Retinal pigment epithelial cell (primary cell): ENCODE measurements at places on chromosomes 4 and X.

DNA sequence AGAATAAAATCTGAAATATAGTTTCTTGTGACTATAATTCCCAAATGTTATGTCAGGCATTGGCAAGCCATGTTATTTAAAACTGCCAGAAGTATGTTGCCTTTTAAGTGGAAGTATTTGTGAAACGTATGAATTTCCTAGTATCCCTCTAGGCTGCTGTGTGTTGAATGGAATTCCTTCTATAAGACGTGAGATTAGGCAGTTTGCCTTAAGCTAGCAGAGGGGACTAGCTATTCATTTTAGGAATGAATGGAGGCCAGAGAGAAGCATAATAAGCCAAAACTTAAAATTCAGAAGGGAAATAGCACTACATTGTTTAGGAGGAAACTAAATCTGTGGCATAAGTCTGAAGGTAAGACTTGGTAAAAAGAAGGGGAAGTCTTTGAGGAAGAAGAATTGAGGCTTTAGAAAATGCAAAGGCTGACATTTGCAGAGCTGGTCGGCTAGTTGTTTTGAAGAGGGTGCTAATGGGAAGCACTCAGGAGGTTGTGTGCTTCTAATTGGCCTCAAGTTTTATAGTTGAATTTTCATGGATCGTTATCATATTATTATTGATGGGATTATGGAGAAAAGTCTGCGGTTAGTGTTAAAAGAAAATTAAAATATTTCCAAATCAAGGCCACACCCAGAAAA is 57.1 kb downstream of the TMEM131L start:
- no peak for DNase-seq

- no peak for DNase-seq
Measured at GRCh38 chrX:136714626-136715599, 65.8 kb downstream of the ARHGEF6 start.

DNA sequence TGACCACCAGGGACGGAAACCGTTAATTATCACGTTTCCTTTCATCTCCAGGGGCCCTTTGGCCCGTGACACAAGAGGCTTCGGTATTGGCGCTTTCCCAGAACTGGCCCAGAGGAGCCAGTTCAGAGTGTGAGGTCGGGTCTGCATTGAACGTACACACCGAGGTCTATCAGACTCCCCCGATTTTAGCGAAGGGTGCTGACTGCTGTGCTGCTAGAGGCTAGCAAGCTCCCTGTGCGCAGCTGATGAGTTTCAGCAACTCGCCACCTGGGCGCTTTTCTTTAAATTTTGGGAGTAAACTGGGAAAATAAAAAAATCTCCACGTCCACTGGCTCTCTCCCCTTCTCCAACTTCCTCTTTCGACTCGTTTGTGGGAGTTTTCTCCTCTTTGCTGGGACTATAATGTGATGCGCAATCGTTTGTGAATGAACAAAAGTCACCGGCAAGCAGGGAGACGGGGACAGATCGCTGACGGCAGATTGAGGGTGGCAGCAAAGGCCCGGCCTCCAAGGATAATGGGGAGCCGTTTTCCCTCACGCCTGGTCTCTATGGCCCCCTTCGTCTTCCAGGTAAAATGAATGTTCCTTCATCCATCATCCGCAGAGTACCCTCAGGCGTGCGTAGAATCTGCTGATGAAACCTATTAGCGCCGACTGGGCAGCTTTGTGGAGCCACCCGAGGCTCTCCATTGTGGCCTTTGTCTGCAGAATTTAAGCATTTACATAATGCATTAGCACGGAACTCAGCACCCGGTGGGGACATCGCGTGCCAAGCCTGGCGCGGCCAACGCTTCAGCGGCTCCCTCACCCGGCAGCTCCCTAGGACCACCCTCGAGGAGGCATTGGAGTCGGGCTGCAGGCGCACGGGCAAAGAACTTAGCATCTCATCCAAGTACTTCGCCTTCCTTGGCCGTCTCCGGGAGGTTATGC is 1.6 kb upstream of the LRAT start:
- DNase-seq = no peak

DNA sequence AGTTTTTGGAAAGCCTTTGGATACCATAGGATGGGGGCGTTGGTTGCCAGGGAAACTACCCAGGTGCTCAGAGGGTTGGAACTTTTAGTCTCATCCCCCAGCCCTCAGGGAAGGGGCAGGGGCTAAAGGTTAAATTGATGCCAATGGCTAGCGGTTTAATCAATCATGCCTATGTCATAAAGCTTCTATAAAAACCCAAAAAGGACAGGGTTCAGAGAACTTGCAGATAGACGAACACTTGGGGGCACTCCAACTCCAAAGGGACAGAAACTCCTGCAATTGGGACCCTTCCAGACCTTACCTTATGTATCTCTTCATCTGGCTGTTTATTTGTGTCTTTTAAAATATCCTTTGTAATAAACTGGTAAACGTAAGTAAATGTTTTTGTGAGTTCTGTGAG is 30.0 kb upstream of the GPR173 start:
- no peak for DNase-seq

DNA sequence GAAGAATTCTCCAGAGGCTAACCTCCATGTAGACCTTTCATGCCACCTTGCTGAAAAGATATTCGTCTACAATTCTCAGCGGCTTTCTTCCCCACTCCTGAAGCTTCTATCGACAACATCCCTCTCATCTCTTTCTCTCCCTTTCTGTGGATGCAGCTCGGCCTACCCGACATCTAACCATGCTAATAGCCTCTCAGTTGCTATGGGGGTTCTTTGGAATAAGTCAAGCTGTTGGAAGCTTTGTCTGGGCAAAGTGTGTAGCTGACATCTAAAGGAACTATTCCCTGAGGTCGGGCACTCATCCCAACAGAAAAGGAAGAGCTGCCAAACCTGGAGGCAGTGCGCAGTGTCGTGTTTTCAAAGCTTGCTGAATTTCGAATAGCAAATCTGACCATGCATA is 192.1 kb downstream of the RBMX2 start:
- no peak for DNase-seq

DNA sequence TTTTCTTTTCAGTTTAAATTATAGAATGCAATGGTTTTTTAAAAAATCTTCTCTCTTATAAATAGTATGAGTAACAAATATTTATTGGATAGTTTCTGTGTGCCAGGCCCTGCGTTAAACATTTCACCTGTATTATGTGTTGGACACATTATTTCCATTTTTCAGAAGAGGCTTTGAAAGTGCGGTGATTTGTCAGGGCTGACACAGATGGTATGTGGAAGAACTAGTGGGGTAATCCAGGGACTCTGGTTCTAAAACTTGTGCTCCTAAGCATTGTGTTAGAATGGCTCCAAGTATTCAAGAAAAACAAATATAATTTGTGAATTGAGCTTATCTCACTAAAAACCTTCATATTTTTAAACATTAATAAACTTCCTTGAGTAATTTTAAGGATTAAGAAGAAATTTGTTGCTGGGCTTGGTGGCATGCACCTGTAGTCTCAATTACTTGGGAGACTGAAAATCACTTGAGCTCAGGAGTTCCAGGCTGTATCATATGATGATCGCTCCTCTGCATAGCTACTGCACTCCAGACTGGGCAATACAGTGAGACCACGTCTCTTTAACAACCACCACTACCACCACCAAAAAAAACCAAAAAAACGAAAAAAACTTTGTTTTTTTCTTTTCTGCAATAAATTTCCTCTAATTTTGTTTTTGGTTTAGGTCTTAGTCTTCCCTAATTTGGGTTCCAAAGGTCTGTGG is 40.0 kb downstream of the RAPGEF2 start:
- DNase-seq = no peak

- no peak for DNase-seq
Measured at GRCh38 chr4:72186714-72187113, 154.9 kb downstream of the NPFFR2 start.

DNA sequence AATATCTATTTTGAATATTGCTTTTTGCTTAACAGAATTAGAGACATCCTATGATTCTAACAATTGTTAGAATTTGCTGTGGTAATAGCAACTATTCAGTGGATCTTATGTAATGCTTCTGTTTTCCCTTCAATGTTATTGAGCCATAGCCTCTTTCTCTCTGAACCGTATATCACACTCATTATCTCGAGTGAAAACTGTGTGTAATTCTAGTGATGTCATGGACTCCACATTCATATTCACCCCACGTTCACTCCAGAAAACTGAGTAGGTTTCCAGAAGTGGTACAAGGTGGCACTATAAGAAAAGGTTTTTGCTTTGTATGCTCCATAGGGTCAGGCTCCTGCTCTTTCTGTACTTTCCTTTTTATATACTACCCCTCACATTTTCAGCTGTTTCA is 534.3 kb upstream of the PABPC4L start:
- no peak for DNase-seq

GRCh38 chrX:10095698-10096432 is 60.9 kb upstream of the CLCN4 start:
- no peak for DNase-seq

DNA sequence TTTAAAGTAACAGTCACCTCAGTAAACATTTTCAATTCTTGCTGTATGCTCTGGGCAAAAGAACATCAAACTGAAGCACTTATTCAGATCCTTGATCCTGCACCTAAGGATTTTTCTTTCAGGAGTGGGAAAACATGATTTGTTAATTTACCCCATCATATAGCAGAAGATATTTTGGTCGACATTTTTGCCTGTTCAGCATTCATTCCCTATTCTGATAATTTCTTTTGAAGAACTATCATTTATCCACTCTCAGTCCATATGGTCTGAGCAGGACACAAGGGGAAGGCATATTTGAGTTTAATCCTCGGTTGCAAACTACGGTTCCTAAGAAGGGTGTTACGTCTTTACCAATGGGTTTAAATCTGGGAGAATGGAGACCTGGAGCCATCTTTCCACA is 1.2 kb upstream of the CLOCK start:
- DNase-seq = no peak

DNA sequence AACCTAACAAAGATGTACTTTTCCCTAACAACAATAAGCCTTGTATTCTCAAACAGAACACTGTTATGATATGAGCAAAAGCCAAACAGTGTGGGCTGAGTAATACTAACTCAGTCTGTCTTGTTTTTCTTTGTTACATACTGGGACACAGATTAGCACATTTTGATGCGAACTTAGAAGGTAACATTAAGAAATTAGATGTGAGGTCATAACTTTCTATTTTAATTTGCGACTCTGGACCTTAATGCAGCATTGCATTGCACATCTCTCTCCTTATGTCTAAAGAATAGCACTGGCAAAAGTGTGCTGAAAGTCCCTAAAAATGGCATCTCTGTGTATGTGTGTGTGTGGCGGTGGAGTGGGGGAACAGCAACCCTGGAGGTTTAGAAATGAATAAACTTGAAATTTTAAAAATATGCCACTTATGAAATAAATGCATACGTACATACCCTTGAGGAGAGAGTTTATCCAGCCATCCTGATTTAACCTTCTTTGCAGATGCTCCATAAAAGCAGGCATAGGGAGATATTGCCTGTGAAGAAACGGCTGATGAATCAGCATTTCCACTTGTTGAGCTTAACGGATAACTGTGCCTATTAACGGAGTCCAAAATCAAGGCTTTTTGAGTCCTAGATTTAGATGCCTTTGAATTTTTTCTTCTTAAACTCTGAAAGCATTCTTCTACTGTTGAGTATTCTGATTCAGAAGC is 34.2 kb downstream of the ARAP2 start:
- no peak for DNase-seq

GRCh38 chr4:4595252-4595651 is 53.4 kb upstream of the STX18 start:
- no peak for DNase-seq

- DNase-seq = no peak
Measured at GRCh38 chrX:21873063-21873775, 17.4 kb downstream of the YY2 start.

GRCh38 chr4:109411964-109412363 is 21.7 kb upstream of the SEC24B start:
- DNase-seq = no peak

GRCh38 chr4:53490161-53490956 is 100.9 kb downstream of the LNX1 start:
- no peak for DNase-seq

DNA sequence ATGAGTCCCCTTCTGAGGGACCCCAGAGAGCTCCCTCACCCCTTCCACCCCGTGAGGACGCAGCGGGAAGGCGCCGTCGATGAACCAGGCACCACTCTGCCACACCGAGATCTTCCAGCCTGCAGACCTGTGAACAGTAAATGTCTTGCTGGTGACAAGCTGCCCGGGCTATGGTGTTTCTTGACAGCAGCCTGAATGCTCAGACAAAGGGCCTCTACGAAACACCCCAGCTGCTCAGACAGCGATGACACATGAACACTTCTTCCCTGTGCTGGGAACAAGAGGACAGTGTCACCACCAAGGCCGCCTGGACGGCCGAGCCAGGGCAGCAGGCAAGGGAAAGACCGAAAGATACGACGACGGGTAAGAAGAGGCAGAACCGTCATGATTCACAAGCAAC is 30.6 kb upstream of the GTPBP6 start:
- DNase-seq = no peak

GRCh38 chr4:85370400-85371032 is 104.4 kb upstream of the ARHGAP24 start:
- no peak for DNase-seq

DNA sequence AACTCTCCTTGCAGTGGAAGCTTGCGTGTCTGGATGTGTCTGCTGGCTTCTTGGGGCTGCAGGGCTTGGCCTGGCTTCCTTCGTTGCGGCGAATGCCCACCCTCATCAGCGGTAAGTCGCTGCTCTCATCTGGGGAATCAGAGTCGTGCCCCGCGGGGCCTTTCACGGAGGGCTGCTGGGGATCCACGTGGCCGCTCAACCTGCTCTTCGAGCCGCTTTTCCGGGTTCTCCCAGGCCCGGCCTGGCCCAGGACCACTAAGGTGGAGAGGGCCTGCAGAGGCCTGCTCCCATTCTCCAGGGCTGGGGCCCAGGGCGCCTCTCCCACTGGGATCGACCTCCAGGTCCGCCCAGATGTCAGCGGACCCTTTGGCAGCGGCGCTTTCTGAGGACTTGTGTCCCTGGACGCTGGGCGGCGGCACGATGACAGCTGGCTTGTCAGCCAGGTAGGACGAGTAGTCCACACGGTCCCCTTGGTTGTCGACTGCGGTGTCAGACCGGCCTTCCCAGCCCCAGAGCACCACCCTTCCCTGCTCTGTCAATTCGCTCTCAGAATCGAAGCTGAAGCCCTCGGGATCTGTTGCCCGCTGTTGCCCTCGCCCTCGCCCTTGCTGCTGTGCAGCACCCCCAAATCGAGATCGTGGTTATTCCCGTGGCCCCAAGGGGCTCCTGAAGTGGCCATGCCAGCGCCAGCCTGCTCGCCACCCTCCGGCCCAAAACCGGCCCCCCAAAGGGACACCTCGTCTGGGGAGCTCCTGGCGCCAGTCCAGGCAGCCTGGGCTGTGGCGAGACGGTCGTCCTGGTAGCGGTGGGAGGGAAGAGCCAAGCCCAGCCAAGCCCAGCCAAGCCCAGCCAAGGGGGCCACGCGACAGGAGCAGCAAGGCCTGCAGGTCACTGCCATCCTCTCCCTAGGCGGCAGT is 37.8 kb upstream of the NHSL2 start:
- DNase-seq = no peak

DNA sequence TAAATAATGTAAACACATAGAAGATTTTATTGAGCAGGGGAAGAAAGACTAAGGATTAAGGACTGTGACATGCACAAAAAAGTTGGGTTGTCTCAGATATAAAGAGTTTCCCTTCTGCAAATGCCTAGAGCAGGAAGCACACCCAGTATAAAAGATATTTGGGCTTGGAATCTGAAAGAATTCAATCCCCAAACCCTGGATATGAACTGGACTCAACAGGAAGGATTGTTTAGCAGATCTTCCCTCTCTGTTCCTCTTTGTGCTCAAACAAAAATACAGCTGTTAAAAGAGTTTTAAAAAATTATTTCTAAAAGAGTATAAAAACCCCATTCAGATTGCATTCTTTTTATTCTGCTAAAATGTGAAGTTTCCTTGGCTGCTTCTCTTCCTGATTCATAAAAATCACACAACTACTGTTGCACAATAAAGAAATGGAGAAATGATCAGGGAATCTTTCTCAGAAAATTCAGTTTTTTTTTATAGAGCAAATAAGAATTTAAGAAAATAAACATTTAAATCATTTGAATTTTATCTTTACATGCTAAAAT is 71.4 kb downstream of the PDLIM5 start:
- DNase-seq = no peak
